ENCODE measurements at places on chromosomes 2 and 18. TPM values are rescaled to one million over a fixed set of nuclear protein-coding genes. Genes with fewer than 3 reads are reported as not detected.
A peak's percentile ranks its signal among the peaks of the same experiment; 100 is the strongest.

ATG16L1 gene
- total RNA-seq = 40.3 TPM

CD226 gene
- 0.17 TPM for total RNA-seq

STON1 gene
- 166 TPM for total RNA-seq

DNA sequence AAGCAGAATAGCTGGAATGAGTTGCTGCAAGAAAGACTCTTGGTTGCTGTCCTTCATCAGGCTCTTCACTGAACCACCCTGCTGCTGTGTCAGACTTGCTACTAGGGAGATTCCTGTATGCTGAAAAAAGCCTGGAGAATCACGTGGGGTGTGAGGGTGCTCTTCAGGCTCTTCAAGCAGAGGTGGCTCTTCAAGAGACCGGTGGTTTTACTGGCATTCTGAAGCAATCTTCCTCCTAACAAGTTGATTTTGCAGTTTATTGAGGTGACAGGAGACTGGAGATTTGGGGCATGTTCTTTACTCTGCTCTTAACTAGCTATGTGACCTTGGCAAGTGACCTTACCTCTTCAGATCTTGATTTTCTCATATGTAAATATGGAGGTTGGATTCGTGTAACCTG is 14.1 kb downstream of the TMEM178A start:
- no peak overlapping the region for H3K4me3 ChIP-seq
- no peak overlapping the region for H3K27ac ChIP-seq
- no peak for DNase-seq
- H3K27me3 ChIP-seq = no peaks in the 10 kb centered on the region

DNA sequence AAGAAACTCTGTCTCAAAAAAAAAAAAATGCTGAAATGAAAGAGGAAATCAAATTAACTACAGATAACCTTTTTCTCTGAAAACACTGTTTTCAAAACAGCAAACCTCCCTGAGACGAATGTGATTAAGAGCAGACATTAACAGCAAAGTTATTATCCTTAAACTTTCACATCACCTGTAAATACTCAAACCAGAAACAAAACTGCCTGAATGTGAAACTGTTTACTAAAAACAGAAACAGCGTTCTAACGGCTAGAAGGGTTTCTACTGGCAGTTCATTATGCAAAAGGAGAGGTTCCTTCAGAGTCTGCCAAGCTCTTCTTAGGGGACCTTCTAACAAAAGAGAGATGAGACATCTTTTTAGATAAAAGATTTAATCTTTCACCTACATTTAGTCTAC is 45.9 kb downstream of the PNO1 start:
- H3K27ac ChIP-seq = no peak overlapping the region
- no peak for DNase-seq
- H3K27me3 ChIP-seq = no peaks in the 10 kb centered on the region
- H3K36me3 ChIP-seq = no peaks in the 10 kb centered on the region
- no peak overlapping the region for H3K4me3 ChIP-seq

DNA sequence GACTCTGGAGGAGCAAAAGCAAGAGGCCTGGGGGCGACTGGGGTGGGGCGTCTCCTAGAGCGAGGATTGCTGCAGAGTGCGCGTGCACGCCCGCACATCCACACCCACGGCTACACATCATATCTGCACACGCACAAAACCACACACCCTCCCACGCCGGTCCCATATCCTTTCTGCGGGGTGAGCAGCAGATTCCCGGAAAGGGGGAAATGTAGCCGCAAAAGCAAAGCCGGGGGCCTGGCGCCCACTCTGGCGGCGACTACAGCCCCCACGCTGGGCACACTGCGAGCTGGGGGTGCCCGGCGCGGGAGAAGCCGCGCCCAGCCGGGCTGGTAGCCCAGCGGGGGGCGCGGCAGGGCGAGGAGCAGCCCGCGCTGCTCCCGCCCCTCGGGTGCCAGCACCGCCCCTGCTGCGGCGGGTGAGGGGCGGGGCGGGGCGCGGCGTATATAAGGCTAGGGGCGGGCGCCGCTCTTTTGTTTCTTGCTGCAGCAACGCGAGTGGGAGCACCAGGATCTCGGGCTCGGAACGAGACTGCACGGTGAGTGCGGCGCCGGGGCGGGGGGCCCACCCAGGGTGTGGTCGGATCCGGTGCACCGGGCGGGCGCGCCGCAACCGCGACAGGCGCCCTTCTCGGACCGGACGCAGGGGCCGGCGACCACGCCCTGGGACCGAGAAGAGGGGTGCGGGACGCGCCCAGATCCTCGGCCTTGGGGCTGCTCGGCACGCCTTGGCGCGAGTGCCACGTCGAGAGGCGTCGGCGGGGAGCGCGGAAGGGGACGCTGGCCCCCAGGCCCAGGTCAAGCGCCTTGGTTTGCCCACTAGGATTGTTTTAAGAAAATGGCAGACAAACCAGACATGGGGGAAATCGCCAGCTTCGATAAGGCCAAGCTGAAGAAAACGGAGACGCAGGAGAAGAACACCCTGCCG is at the start of gene TMSB10:
TSS of gene TMSB10 (plus strand) at position 476 of the 927 bp plus-strand sequence.
- H3K27me3 ChIP-seq = no peaks in the 10 kb centered on the region
- DNase-seq = peak; percentile 97
- H3K4me3 ChIP-seq = peak within 1 kb of the TSS; percentile 97
- peaks cover 21% of the 10 kb centered on the region for H3K4me1 ChIP-seq
- peaks cover 3% of the 10 kb centered on the region for H3K36me3 ChIP-seq
- H3K27ac ChIP-seq = peak within 1 kb of the TSS; percentile 96

Measured in esophagus muscularis mucosa (tissue), 4 donors.